Aorta (tissue), 5 donors: ENCODE measurements at places on chromosomes 4 and X. TPM values are rescaled to one million over a fixed set of nuclear protein-coding genes. Genes with fewer than 3 reads are reported as not detected.

- DNase-seq, result no peak
- no peaks in the 10 kb centered on the region for H3K4me1 ChIP-seq
- H3K4me3 ChIP-seq, result no peak overlapping the region
- no peak overlapping the region for H3K27ac ChIP-seq
- no peaks in the 10 kb centered on the region for H3K36me3 ChIP-seq
These were observed 138.6 kb downstream of the SPRY1 start for GRCh38 chr4:123535037-123535748.

DNA sequence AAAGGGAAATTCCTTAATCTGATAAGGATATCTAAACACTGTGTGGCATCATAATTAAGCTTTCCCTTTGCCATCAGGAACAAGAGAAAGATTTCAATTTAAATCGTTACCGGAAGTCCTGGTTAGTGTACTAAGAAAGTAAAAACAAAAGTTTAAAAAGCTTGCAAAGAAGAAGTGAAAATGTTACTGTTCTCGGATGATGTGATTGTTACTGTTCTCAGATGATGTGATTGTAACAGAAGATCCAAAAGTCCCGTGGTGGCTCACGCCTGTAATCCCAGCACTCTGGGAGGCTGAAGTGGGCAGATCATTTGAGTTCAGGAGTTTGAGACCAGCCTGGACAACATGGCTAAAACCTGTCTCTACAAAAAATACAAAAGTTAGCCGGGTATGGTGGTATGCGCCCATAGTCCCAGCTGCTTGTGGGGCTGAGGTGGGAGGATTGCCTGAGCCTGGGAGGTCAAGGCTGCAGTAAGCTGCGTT lies 62.5 kb downstream of the RGS12 start:
- DNase-seq, result no peak
- no peak overlapping the region for H3K27ac ChIP-seq
- no peaks in the 10 kb centered on the region for H3K36me3 ChIP-seq
- peaks cover 2% of the 10 kb centered on the region for H3K4me1 ChIP-seq

DNA sequence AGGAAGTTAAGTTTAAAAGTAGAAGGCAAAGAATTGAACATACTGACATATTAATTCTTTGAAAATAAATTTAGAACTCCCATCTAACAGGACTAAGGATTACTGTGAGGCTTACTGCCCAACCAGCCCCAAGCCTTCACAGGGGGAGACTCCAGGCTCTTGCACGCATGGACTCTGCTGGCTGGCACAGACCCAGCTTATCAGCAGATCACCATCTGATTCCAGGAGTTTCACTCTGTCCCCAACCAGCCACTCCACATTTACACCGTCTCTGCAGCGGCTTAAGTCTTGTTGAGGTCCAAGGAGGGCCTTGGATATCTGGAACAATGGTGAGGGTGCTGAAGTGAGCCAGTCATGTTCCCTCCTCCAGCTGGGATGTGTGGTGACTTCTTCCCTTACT lies 16.4 kb upstream of the OTUD4 start:
- H3K27me3 ChIP-seq, result no peaks in the 10 kb centered on the region
- H3K4me1 ChIP-seq, result no peaks in the 10 kb centered on the region
- no peak overlapping the region for H3K27ac ChIP-seq
- H3K36me3 ChIP-seq, result no peaks in the 10 kb centered on the region
- no peak for DNase-seq
- no peak overlapping the region for H3K4me3 ChIP-seq

The MAGEA10 gene
- not detected for total RNA-seq

DNA sequence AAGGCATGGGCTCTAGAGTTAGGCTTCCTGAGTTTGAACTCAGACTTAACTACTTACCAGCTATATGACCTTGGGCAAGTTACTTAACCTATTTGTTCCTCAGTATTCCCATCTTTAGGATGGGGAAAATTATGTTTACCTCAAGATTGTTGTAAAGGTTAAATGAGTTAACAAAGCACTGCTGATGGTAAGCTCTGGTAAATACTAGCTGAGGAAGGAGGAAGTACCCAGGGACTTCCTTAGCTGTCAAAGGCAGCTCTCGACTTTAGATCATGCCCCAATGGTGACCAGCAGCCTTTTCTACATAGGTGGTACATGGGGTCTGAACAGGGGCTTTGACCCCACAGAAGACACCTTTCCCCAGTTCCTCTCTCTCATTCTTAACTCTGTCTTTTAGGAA lies 20.1 kb downstream of the ATP7A start:
- no peaks in the 10 kb centered on the region for H3K27me3 ChIP-seq
- DNase-seq, result no peak
- no peak overlapping the region for H3K27ac ChIP-seq

The ARMCX4 gene
- 28.6 TPM for total RNA-seq

GRCh38 chrX:22999696-23000223 lies at the start of gene DDX53:
Gene DDX53 (plus strand): TSS chrX:22999960. CDS start chrX:23000058, 98 bp downstream.
- no peaks in the 10 kb centered on the region for H3K36me3 ChIP-seq
- no peak within 1 kb of the TSS for H3K4me3 ChIP-seq
- H3K27ac ChIP-seq, result no peak within 1 kb of the TSS
- DNase-seq, result no peak
- H3K4me1 ChIP-seq, result no peaks in the 10 kb centered on the region
- no peaks in the 10 kb centered on the region for H3K27me3 ChIP-seq

GRCh38 chr4:85681221-85681657 lies 206.3 kb downstream of the ARHGAP24 start:
- H3K4me1 ChIP-seq, result no peaks in the 10 kb centered on the region
- no peaks in the 10 kb centered on the region for H3K36me3 ChIP-seq

The DCAF12L2 gene
- 0.27 TPM for total RNA-seq

The PDZD11 gene
- 27.1 TPM for total RNA-seq

GRCh38 chrX:13009844-13010243 lies 34.6 kb downstream of the FAM9C start:
- H3K4me1 ChIP-seq, result no peaks in the 10 kb centered on the region
- DNase-seq, result no peak
- H3K36me3 ChIP-seq, result no peaks in the 10 kb centered on the region
- no peak overlapping the region for H3K27ac ChIP-seq

The LNX1 gene
- total RNA-seq, result 4.6 TPM

GRCh38 chr4:5112333-5113095 lies 61.2 kb downstream of the STK32B start:
- H3K4me1 ChIP-seq, result no peaks in the 10 kb centered on the region
- no peak overlapping the region for H3K27ac ChIP-seq
- DNase-seq, result no peak
- H3K4me3 ChIP-seq, result no peak overlapping the region
- no peaks in the 10 kb centered on the region for H3K36me3 ChIP-seq

DNA sequence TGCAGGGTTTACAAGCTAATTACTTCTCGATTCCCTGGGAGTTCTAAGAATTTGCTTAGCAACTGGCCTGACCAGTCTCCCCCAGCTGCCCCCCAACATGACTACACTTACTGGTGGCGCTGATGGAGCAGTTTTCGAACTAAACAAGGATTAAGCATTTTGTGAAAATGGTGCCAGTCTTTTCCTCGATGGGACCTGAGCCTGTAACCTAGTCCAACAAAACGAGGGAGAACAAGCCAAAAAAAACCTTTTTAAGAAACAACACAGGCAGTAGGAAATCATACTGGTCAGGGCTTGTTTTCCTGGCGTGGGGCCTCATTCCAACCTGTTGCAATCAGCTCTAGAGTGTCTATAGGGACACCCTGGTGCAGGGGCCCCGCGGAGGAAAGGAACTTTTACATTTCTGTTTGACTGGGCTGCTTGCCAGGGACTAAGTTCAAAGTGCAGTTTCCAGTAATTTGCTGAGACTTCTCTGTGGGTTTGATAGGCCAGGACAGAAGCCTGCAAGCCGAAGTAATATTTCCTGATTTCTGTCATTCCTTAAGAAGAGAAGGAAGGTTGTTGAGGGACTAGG lies 158.7 kb downstream of the SPRY1 start:
- DNase-seq, result peak; percentile 93
- no peaks in the 10 kb centered on the region for H3K36me3 ChIP-seq
- no peaks in the 10 kb centered on the region for H3K27me3 ChIP-seq
- no peak overlapping the region for H3K4me3 ChIP-seq
- peaks cover 2% of the 10 kb centered on the region for H3K4me1 ChIP-seq

The EGFL6 gene
- 0.60 TPM for total RNA-seq

The RS1 gene
- not detected for total RNA-seq

GRCh38 chr4:24781999-24782745 lies 13.2 kb upstream of the SOD3 start:
- H3K27ac ChIP-seq, result peak overlapping the region; percentile 99
- H3K36me3 ChIP-seq, result no peaks in the 10 kb centered on the region
- H3K4me1 ChIP-seq, result peaks cover 2% of the 10 kb centered on the region
- H3K4me3 ChIP-seq, result no peak overlapping the region

- H3K27ac ChIP-seq, result no peak overlapping the region
- no peak for DNase-seq
- no peaks in the 10 kb centered on the region for H3K27me3 ChIP-seq
- no peaks in the 10 kb centered on the region for H3K4me1 ChIP-seq
These were observed 23.0 kb downstream of the ZNF721 start for GRCh38 chr4:475962-476361.

DNA sequence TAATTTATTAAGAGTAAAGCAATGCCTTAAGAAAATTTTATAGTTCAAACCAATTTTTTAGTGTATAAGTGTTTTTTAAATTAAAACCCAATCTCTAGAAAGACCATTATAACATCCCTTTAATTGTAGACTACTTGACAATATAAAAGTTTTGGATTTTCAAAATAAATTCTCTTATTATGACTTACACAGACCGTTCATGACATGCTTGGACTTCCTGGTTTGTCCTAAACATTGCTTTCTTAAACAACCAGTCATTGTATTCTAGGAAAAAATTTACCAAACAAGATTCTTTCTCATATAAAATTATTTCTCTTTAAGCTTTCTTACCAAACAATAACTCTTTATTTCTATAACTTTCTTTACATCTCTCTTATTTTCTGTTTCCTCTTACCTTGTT lies 49.0 kb upstream of the CXorf51A start:
- no peak for DNase-seq
- no peak overlapping the region for H3K4me3 ChIP-seq
- no peaks in the 10 kb centered on the region for H3K27me3 ChIP-seq
- H3K27ac ChIP-seq, result no peak overlapping the region
- no peaks in the 10 kb centered on the region for H3K36me3 ChIP-seq

The KIF4A gene
- 0.36 TPM for total RNA-seq

- no peak overlapping the region for H3K27ac ChIP-seq
- H3K4me1 ChIP-seq, result no peaks in the 10 kb centered on the region
- no peaks in the 10 kb centered on the region for H3K36me3 ChIP-seq
- no peak overlapping the region for H3K4me3 ChIP-seq
These were observed 95.6 kb upstream of the METTL14 start for GRCh38 chr4:118589471-118590055.

GRCh38 chrX:45508454-45508853 lies 307.8 kb upstream of the DIPK2B start:
- DNase-seq, result no peak
- no peaks in the 10 kb centered on the region for H3K36me3 ChIP-seq
- H3K4me1 ChIP-seq, result peaks cover 3% of the 10 kb centered on the region
- no peak overlapping the region for H3K4me3 ChIP-seq
- H3K27me3 ChIP-seq, result no peaks in the 10 kb centered on the region
- H3K27ac ChIP-seq, result no peak overlapping the region

DNA sequence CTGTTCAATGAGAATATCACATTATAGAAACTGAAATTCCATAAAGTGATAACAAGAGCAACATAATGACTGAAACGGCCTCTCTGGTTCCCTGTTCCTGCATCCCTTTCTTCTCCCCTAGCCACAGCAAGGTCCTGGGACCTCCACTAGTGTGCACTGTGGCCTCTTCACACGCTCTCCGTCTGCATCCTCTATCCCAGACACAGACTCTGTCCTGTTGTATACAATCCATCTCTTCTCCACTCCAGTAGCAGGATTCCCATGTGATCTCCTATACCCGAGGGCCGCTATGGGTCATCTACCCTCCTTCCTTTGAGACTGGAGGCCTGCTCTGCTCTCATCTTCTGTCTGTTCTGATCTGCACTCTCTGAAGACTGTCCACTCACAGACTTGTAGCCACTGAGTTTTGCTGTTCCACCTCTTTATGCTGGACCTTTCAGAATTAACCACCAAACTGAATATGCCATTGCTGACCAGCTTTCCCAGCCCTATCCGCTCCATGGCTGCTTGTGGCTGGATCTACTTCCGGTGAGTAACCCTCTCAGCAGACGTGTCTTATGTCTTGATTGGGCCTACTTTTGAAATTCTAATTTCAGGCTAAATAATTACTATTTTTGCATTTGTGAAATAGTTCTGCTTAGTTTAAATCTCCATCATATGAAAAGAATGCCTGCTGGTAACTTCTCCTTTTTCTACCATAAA lies 105.1 kb upstream of the NAP1L5 start:
- no peak for DNase-seq
- no peak overlapping the region for H3K4me3 ChIP-seq
- H3K27ac ChIP-seq, result no peak overlapping the region
- no peaks in the 10 kb centered on the region for H3K36me3 ChIP-seq

The TLR10 gene
- 0.32 TPM for total RNA-seq

DNA sequence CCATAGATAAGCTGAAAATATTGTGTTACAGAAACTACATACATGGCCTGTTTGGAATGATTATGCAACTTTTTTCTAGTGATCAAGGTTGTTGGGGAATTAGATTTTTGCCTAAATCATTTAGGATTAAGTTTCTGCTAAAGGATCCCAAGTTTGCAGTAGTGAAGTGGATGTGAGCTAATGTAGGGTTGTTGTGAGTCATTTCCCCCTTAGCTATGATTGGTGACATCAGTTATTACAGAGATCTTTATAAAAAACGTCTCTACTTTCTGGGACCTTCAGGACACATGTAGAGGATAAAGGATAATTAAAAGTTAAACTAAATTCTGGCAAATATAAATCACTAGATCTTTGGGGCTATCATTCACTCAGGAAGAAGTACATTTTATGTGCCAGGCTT lies 133.3 kb downstream of the GATB start:
- no peak overlapping the region for H3K4me3 ChIP-seq
- H3K4me1 ChIP-seq, result peaks cover 3% of the 10 kb centered on the region
- H3K27ac ChIP-seq, result no peak overlapping the region
- H3K27me3 ChIP-seq, result no peaks in the 10 kb centered on the region
- DNase-seq, result no peak

DNA sequence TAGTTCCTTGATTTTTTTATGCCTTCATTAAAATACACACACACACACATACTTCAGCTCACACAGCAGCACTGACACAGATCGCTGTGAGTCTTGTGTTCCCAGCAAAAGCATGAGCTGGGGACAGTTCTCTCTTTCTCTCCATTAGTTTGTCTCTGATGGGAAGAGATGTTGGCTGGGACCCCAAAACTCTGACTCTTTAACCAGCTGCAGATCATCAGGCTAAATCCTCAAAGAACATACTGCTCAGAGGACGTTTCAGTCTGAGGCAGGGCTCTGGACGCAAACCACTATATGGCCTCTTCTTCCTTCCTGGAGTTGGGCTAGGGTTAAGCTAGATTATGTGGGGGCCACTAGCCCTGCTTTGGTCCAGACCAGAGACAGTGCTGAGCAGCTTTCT lies 109.6 kb downstream of the NHSL2 start:
- DNase-seq, result no peak
- H3K4me3 ChIP-seq, result no peak overlapping the region

GRCh38 chr4:89759426-89759825 lies 77.5 kb downstream of the SNCA start:
- no peaks in the 10 kb centered on the region for H3K4me1 ChIP-seq
- H3K27ac ChIP-seq, result no peak overlapping the region
- no peaks in the 10 kb centered on the region for H3K27me3 ChIP-seq
- no peak overlapping the region for H3K4me3 ChIP-seq

- H3K36me3 ChIP-seq, result no peaks in the 10 kb centered on the region
- no peak for DNase-seq
- no peaks in the 10 kb centered on the region for H3K27me3 ChIP-seq
- H3K4me1 ChIP-seq, result no peaks in the 10 kb centered on the region
- H3K4me3 ChIP-seq, result no peak overlapping the region
These were observed 1.9 kb upstream of the TCEAL1 start for GRCh38 chrX:103626855-103627254.

GRCh38 chr4:159010100-159010499 lies 92.8 kb upstream of the RAPGEF2 start:
- H3K27me3 ChIP-seq, result no peaks in the 10 kb centered on the region
- H3K4me3 ChIP-seq, result no peak overlapping the region
- no peak for DNase-seq
- H3K4me1 ChIP-seq, result no peaks in the 10 kb centered on the region
- no peaks in the 10 kb centered on the region for H3K36me3 ChIP-seq
